Activated CD8-positive, alpha-beta T cell treated with anti-CD3 and anti-CD28 coated beads for 36 hours (primary cell): ENCODE measurements at places on chromosomes 3 and 15. TPM values are rescaled to one million over a fixed set of nuclear protein-coding genes. Genes with fewer than 3 reads are reported as not detected.

The COL8A1 gene
- total RNA-seq = not detected

The GOLGA8K gene
- total RNA-seq = 0.49 TPM

The IL17RE gene
- 1.7 TPM for total RNA-seq

The CLDN18 gene
- not detected for total RNA-seq

The KNG1 gene
- total RNA-seq = not detected

The ZMYND10 gene
- 1.5 TPM for total RNA-seq

The GOLGA8J gene
- 0.38 TPM for total RNA-seq

The CADM2 gene
- total RNA-seq = 0.38 TPM

The MKRN3 gene
- total RNA-seq = 1.6 TPM

The SLC35G2 gene
- 3.0 TPM for total RNA-seq

The CHL1 gene
- not detected for total RNA-seq

The PIF1 gene
- 50.0 TPM for total RNA-seq

The PSMA4 gene
- total RNA-seq = 257 TPM

The ADIPOQ gene
- total RNA-seq = not detected

The PCCB gene
- 61.8 TPM for total RNA-seq

The CASR gene
- not detected for total RNA-seq

The CCDC54 gene
- not detected for total RNA-seq

The SCN11A gene
- not detected for total RNA-seq

The RAD51 gene
- total RNA-seq = 77.0 TPM

The EPHB3 gene
- total RNA-seq = not detected

The RBPMS2 gene
- not detected for total RNA-seq

The GCSAM gene
- total RNA-seq = 9.9 TPM

The STRIT1 gene
- total RNA-seq = not detected

The LEKR1 gene
- 1.1 TPM for total RNA-seq
